ENCODE measurements at places on chromosomes 5 and 9.

- no peak for DNase-seq
Observed at GRCh38 chr5:159273923-159274322, 10.8 kb downstream of the UBLCP1 start.

GRCh38 chr5:54205453-54205852, 104.9 kb downstream of the ARL15 start:
- DNase-seq: no peak

DNA sequence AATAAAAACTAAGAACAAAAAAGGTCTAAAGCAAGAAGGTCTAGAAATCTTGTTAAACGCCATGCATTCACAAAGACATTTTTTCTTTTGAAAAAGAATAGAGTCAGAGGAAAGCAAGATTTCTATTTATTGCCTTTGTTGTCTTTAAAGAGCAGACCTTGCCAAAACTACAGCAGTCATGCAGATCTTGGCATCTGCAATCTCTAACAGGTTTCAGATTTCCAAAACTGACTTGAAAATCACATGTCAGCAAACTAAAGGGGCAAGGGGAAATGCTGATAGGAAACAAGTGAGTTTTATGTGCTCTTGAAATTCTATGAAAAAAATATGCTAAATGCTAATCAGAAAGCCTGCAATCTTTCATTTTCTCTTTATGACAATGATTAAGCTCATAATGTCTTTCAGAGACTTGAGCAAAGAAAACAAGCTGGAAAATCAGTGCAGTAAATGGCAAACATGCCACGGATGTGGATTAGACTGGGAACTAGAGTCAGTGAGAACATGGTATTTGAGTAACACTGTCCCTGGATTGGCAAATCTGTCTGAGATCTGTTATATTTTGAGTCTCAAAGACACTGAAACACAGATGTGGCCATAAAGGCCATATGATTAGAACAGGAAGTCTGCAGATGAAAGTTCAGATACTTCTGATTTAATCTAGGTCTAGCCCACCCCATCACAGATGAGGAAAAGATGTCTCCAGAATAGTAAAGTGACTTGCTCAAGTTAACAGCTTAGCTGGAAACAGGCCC, 361.4 kb upstream of the RPS23 start:
- no peak for DNase-seq

- no peak for DNase-seq
Observed at GRCh38 chr5:99587983-99588382, 659.2 kb upstream of the CHD1 start.

DNA sequence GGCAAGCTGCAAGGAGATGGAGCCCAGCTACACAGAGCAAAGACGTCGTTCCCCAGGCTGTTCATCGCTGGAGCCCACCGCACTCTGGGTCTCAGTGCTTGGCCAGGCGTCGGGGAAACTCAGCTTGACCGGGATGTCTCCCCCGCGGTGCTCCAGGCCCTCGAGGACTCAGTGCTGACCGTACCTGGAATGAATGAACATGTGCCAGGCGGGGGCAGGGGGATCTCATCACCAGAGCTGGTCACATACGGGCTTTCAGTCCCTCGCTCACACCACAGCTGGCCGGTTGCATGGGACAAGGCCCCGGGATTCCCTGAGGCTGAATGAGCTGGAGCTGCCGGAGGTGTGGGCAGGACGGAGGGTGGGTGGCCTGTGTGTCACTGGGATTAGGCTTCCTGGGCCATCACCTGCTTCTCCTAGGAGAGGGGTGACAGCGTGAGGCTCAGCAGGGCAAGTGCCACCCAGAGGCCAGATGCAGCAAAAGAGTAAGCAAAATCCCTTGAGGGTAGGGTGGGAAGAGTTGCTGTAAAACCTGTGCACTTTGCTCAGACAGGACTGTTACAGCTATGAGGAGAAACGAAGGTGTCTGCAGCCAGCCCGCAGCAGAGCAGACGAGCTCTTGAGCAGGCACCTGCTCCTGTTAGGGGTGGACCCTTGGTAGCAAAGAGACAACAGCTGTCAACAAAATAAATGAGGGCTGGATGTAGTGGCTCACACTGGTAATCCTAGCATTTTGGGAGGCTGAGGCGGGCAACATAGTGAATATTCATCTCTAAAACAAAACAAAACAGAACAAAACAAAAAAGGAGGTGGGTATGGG, 70.7 kb upstream of the RAPGEF1 start:
- no peak for DNase-seq

- no peak for DNase-seq
Observed at GRCh38 chr5:140996060-140996459, 29.8 kb downstream of the PCDHAC2 start.

DNA sequence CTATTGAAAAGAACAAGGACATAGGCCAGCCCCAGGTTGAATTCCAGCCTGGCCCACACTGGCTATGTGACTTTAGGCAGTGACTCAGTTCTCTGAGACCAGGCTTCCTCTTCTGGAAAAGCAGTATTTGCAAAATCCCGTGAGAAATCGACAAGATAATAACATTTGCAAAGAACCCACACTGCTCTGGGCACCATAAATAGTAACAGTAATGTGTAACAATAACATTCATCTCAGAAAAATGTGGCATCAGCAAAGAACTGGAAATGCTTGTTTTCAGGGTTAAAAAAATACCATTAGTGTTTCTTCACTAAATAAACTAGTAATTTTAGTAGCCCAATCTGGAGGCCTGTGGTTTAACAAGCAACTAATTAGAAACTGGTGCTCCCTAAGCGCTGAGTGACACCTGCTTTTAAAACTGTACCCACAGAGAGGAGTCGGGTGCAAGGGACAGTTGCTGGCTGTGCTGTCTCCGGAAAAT, 148.4 kb downstream of the TTLL11 start:
- DNase-seq: no peak

GRCh38 chr9:79154806-79155205, 417.0 kb upstream of the TLE4 start:
- no peak for DNase-seq

- DNase-seq: no peak
Observed at GRCh38 chr5:143550986-143551630, 147.6 kb upstream of the NR3C1 start.

DNA sequence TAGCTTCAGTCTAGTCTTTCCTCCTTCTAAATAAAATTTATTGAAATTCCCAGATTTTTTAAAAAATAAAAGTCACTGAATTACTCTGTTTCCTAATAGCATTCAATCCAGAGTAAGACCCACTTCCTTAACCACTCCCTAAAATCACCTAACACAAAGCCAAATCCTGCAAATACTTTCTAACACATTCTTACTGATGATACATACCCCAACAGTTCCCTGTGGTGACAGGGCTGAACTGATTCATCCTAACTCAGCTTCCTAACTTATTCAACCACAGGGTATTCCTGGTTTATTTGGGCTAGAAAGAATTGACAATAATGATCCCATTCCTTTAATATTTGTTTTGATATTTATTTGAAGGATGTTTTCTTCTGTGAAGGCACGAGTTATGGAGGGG, 40.7 kb upstream of the ZNF300 start:
- DNase-seq: no peak

All from stimulated activated CD4-positive, alpha-beta T cell treated with anti-CD3 and anti-CD28 coated beads, Interleukin-15, amount 100 ng/mL, for 1 hour (primary cell).